ENCODE measurements at places on chromosomes 2 and 18.

DNA sequence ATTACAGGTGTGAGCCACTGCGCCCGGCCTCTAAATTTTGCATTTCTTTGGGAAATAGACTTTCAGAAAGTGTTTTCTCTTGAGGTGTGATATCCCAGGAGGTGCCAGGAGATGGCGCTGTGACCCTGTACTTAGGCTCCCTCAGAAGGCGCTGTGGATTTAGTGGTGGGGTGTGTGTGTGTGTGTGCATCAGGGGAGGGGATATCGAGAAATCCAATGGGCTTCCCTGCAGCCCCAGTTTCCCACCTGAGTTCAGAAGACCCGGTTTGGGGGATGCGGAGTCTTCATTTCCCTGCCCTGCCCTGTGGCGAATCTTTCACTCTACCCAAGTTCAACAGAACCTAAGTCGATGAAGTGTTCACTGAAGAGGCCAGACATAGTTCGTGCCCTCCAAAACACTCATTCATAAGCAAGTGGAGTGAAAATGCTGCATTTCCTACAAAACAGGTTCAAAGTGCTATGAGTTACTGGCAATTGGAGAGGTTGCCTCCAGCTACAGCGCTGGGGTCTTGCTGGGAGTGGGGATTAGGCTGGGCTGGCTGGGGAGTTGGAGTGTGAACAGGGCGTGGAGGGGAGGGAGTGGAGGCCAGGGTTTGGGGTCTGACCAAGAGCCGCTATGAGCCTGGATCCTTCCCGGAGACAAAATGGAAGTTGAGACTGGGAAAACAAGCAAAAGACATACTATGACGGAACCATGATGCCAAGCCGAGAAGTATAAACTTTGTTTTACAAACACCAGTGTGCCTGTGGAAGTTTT lies 6.5 kb upstream of the WNT6 start:
- DNase-seq, result no peak

DNA sequence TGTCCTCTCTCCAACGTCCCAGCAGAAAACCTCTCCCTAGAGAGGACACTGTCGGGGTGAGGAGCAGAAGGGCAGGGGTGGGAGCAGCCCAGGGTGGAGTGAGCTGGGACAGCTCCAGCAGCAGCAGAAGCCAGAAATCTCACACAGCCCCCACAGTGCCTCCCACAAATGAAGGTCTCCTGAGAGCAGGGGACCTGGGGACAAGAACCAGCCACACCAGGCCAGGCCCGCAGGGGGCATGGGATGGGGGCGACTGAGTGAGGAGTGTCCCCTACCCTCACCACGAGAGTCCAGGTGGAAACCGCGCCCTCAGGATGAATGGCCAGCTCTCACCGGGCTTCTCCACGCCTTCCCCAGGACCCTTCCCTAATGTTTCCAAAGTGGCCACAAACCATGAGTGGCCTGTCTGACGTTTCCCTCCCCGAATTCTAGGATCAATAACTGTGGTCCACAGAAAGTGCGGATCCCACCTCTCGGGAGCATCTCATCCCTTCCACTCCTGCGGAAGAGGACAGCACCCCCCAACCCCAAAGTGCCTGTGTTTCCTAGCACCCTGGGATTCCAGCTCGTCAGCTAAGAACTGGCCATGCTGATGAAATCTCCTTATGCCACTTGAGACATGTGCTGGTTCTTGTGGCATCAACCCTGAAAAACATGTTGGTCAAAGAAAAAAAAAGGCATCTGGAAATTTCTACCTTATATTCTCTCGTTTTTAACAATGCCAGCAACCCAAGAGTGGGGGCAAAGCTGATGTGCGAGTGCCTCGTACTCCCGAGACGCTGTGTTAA lies 121.1 kb downstream of the HDAC4 start:
- no peak for DNase-seq

DNA sequence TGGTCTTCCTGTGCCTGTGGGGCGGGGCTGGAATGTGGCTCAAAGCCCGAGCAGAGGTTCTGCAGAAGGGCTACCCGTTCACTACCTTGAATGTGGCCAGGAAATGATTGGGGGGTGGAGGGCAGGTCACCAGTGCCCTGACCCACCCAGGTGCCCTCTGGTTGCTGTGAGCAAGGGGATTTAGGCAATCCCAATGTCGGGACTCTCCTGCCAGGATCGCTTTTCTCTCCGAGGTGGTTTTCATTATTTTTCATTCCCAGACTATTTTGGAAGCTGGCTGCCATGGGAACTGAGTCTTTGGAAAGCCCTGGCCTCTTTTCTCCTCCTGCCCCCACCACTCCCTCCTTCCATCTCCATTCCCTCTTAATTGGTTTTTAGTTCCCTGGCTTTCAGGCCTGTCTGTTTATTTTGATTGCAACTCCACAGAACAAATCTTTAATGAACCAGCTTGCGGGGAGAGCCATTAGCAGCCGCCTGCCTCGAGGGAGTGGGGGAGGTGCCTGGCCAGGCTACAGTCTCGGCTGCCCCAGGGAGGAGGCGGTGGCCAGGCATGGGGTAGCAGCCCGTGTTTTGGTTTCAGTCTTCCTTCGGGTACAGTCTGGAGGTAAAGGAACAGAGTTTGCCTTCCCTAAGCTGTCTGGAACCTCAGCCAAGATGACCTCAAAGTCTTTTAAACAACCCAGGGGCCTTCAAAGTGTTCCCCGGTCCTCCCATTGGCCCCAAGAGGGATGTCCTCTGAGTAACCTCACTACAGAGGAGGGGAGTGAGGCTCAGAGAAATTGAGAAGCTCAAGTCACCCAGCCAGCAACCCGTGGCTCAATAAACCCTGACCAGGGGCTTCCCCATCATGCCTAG lies 114.4 kb upstream of the HAAO start:
- no peak for DNase-seq

DNA sequence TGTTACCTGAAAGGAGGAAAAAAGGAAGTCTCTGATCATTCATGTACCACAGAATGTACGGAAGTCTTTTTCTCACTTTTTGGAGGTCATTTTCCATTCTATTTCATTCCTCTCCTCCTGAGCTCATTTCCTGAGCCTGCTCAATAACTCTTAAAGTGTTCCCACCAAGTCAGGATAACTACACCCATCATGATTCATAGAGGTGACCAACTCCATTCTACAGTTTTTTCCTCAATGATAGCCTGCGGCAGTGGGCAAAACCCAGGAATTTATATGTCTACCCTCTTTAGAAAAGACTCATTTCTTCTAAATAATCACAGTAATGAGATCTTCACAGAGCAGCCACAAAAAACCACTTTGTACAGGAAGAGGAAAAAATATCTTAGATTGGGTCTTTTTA lies 372.5 kb downstream of the RBM43 start:
- no peak for DNase-seq

DNA sequence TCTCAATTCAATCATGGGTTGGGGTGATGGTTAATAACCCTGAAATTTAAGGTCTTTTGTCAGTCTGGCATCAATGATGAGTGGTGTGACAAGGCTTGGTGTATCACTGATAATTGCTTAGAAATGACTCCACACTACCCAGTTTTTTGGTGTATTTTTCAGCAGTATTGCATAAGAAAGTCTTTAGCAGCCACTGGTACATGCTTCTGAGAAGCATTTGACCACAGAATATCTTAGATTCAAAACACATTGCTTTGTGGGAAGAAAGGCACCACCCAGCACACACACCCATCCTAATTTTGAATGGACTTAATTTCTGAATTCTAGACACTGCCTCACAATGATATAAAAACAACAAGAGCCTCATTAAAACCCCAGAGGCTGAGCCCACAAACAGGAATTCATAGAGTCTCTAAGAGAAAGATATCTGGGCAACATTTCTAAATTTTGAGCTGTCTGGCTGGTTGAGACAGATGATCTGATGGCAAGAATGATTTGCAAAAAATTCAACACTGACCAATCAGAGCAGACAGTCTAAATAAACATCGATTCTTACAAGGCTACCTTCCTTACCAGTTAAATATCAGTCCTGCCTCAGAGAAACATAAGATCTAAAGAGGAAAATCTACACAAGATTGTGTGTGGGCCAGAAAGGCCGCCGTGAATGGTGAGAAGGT lies 114.7 kb upstream of the CYP1B1 start:
- no peak for DNase-seq

GRCh38 chr2:15816226-15816625 lies 124.1 kb upstream of the MYCN start:
- DNase-seq, result no peak

GRCh38 chr2:205017381-205017780 lies 472.1 kb downstream of the PARD3B start:
- peak; percentile 3 for DNase-seq

GRCh38 chr2:62662554-62662953 lies 43.0 kb upstream of the EHBP1 start:
- no peak for DNase-seq

DNA sequence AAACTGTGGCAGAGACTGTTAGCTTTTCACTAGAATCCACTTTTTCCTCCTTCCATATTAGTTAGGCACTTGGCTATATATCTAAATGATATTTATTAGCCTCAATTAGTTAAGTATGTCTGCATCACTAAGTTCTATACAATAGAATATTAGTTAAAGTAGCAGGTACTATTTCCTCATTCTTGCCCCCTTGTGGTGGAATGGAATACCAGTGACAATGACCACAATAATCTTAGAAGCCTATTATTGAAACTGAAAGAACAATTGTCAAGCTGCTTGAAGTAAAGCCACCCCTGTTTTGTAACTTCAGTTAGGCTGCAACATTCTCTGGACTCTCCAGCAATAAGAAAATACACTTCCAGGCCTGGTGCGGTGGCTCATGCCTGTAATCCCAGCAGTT lies 476.3 kb upstream of the VWC2L start:
- no peak for DNase-seq

- DNase-seq, result no peak
Observed at GRCh38 chr2:217538719-217539118, 464.1 kb downstream of the TNS1 start.

- no peak for DNase-seq
Observed at GRCh38 chr2:3476985-3477327, 42.4 kb downstream of the ADI1 start.

DNA sequence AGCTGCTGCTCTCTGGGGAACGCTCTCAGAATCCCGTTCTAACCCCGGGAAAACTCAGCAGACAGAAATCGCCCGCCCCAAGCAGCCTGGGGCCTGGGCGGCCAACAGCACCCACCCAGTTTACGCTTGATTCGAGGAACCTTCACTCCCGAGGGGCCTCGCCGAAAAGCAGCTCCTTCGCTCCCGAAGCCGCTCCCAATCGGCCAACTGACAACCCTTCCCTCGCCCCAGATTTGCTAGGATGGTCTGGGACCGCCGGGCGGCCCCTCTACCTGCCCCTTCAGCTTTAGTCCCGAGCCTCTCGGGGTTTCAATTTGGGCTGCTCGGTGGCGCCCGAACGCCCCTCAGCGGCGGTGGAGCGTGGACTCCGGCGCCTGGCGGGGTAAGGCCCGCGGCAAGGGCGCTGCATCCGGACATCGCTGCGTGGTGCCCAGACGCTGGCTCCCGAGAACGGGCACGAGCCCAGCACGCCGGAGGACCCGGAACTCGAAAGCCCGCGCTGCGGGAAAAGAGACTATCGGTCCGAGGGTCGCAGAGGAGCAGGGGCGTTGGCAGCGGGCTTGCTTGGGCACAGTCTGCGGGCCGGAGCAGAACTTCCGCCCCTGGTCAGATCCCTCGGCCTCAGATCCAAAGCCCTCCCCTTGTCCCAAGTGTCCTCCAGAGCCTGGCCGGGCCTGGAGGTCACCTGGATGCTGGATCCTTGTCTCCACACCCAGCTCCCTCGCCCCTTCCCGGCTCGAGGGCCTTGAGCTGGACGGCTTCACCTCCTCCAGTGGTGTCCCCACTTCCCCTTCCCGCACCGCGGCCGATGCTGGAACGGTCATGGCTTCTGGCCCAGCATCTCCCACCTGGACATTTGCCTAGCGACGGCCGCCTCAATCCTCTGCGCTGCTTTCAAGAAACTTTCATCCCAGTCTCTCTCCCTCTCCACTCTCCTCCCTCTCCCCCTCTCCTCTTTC lies 3.0 kb upstream of the OTX1 start:
- DNase-seq, result no peak

- DNase-seq, result no peak
Observed at GRCh38 chr2:98463551-98463971, 18.9 kb downstream of the INPP4A start.

All from substantia nigra (tissue), 51 donors.